ENCODE measurements at places on chromosomes 7 and 10. TPM values are rescaled to one million over a fixed set of nuclear protein-coding genes. Genes with fewer than 3 reads are reported as not detected.

The C7orf33 gene
- total RNA-seq, result not detected

The TMEM243 gene
- total RNA-seq, result 26.2 TPM

The ANXA8L1 gene
- 85.5 TPM for total RNA-seq

The OR2A7 gene
- total RNA-seq, result not detected

The TRIM50 gene
- not detected for total RNA-seq

The SEPTIN7 gene
- 190 TPM for total RNA-seq

The HOXA13 gene
- 1.9 TPM for total RNA-seq

The TDRD1 gene
- not detected for total RNA-seq

The SCRN1 gene
- 56.3 TPM for total RNA-seq

The LEP gene
- not detected for total RNA-seq

The JAKMIP3 gene
- 1.9 TPM for total RNA-seq

The OGDHL gene
- 0.22 TPM for total RNA-seq

The PLXDC2 gene
- 0.04 TPM for total RNA-seq

The GRID1 gene
- total RNA-seq, result 0.35 TPM

The CTAGE4 gene
- not detected for total RNA-seq

The CDHR3 gene
- total RNA-seq, result 6.0 TPM

The SYNPO2L gene
- not detected for total RNA-seq

The CARD11 gene
- 1.4 TPM for total RNA-seq

The CALML5 gene
- total RNA-seq, result not detected

The SH2D4B gene
- not detected for total RNA-seq

The ASAH2B gene
- total RNA-seq, result 3.6 TPM

The TBX20 gene
- 2.4 TPM for total RNA-seq

The GIMAP2 gene
- total RNA-seq, result not detected

The AQP1 gene
- total RNA-seq, result 0.45 TPM

The ZKSCAN1 gene
- 9.3 TPM for total RNA-seq

The RADIL gene
- total RNA-seq, result 1.6 TPM

The SPOCK2 gene
- 0.42 TPM for total RNA-seq

The A1CF gene
- 0.09 TPM for total RNA-seq

The TLX1 gene
- not detected for total RNA-seq

The LIPJ gene
- not detected for total RNA-seq

The NRCAM gene
- 73.7 TPM for total RNA-seq

The WEE2 gene
- not detected for total RNA-seq

The CTTNBP2 gene
- 0.39 TPM for total RNA-seq

The TMEM196 gene
- total RNA-seq, result not detected

The DNA2 gene
- total RNA-seq, result 9.7 TPM

The PRKG1 gene
- not detected for total RNA-seq

The CLIP2 gene
- total RNA-seq, result 23.4 TPM

The PPP1R17 gene
- total RNA-seq, result not detected

The SPDYE11 gene
- not detected for total RNA-seq

The LRRD1 gene
- not detected for total RNA-seq

The TEX47 gene
- total RNA-seq, result not detected

The NPFFR1 gene
- not detected for total RNA-seq

The NME8 gene
- total RNA-seq, result not detected

The GHRHR gene
- not detected for total RNA-seq

The RPEL1 gene
- not detected for total RNA-seq

The SFRP4 gene
- 4.2 TPM for total RNA-seq

Data from A549 treated with CpdA at 1 μM for 4 hours (cell line).